ENCODE measurements at places on chromosomes 2 and 18. TPM values are rescaled to one million over a fixed set of nuclear protein-coding genes. Genes with fewer than 3 reads are reported as not detected.

NEU2 gene
- total RNA-seq: not detected

SLC30A3 gene
- total RNA-seq: 0.32 TPM

LRRC30 gene
- total RNA-seq: not detected

HMSD gene
- 0.65 TPM for total RNA-seq

KCNE4 gene
- 0.30 TPM for total RNA-seq

ABHD1 gene
- not detected for total RNA-seq

CERS6 gene
- total RNA-seq: 13.4 TPM

CDK15 gene
- 0.30 TPM for total RNA-seq

ZBTB7C gene
- not detected for total RNA-seq
